ENCODE measurements at places on chromosomes 2 and 18.

DNA sequence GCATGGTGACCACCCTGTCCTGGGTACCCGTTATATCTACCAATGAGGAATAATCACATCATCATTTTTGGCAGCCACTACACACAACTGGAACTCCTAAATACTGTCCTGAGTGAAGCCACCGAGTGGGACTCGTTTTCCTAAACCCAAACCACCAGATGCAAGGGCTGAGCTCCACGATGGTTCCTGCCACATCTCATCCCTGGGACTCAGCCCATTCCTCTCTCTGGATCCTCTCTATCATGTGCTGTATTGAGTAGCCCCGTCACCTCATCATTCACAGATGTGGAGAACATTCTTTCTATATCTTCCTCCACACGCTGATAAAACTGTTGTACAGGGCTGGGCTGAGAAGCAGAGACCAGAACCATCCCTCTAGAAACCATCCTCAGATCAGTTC is 79.4 kb upstream of the SMAD7 start:
- no peak overlapping the region for H3K27ac ChIP-seq
- no peaks in the 10 kb centered on the region for H3K36me3 ChIP-seq
- no peaks in the 10 kb centered on the region for H3K4me1 ChIP-seq
- no peaks in the 10 kb centered on the region for H3K27me3 ChIP-seq
- no peak for DNase-seq
- no peak overlapping the region for H3K4me3 ChIP-seq

- H3K27ac ChIP-seq: no peak overlapping the region
- H3K4me3 ChIP-seq: no peak overlapping the region
- H3K36me3 ChIP-seq: no peaks in the 10 kb centered on the region
- H3K27me3 ChIP-seq: no peaks in the 10 kb centered on the region
- DNase-seq: no peak
These were observed 40.5 kb downstream of the CROCC2 start for GRCh38 chr2:240946654-240947053.

- no peaks in the 10 kb centered on the region for H3K27me3 ChIP-seq
- H3K27ac ChIP-seq: no peak overlapping the region
- no peak overlapping the region for H3K4me3 ChIP-seq
- no peaks in the 10 kb centered on the region for H3K36me3 ChIP-seq
- peaks cover 4% of the 10 kb centered on the region for H3K4me1 ChIP-seq
These were observed 153.7 kb downstream of the DDX1 start for GRCh38 chr2:15745350-15745749.

DNA sequence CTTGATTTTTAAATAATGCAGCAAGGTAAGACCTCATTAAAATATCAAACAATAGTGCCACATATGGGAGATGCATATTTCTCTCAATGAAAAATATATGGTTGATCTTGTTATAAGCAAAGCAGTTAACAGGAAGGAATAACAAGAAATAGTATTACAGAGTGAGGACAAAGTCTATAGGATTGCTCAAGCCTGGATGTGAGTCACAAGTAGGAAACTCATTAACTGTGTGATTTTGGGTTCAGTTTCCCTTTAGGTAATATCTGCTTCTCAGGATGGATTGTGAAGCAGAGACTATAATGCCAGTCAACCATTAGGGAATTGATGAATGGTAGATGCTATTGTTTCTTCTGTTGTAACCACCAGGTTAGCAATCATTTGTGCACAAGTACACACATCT is 42.9 kb upstream of the SPHKAP start:
- H3K27ac ChIP-seq: no peak overlapping the region
- H3K4me3 ChIP-seq: no peak overlapping the region
- no peaks in the 10 kb centered on the region for H3K27me3 ChIP-seq
- no peak for DNase-seq
- H3K36me3 ChIP-seq: no peaks in the 10 kb centered on the region
- H3K4me1 ChIP-seq: no peaks in the 10 kb centered on the region

GRCh38 chr2:203761121-203761520 is 54.7 kb downstream of the CD28 start:
- H3K36me3 ChIP-seq: no peaks in the 10 kb centered on the region
- no peak overlapping the region for H3K27ac ChIP-seq
- no peaks in the 10 kb centered on the region for H3K4me1 ChIP-seq
- no peak for DNase-seq

DNA sequence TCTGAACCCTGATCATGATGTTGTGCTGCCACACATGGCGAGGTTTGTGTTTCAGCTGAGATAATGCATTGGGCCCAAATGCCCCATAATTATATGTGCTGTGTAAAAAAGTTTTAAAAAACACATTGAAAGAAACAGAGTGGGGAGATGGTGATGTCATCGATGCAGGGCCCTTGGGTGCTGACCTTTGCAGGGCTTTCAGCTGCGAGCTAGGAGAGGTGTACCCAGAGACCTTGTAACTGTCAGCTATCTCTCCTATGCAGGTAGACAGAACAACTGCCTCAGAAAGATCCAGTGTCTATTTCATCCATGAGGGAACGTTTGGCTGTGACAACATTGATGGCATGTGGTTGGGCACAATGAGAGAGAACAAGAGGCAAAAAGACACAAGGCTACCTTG is 286.9 kb upstream of the CELF4 start:
- no peak overlapping the region for H3K4me3 ChIP-seq
- H3K27me3 ChIP-seq: no peaks in the 10 kb centered on the region
- H3K27ac ChIP-seq: no peak overlapping the region
- no peak for DNase-seq

- no peaks in the 10 kb centered on the region for H3K36me3 ChIP-seq
- H3K27me3 ChIP-seq: no peaks in the 10 kb centered on the region
- no peak for DNase-seq
- H3K27ac ChIP-seq: no peak overlapping the region
- H3K4me1 ChIP-seq: no peaks in the 10 kb centered on the region
These were observed 57.8 kb downstream of the PARD6G start for GRCh38 chr18:80189531-80189865.

- H3K4me3 ChIP-seq: no peak overlapping the region
- H3K36me3 ChIP-seq: no peaks in the 10 kb centered on the region
- H3K4me1 ChIP-seq: peaks cover 4% of the 10 kb centered on the region
- H3K27ac ChIP-seq: no peak overlapping the region
- DNase-seq: no peak
These were observed 92.6 kb downstream of the ITGB1BP1 start for GRCh38 chr2:9330612-9331270.

- H3K4me3 ChIP-seq: no peak overlapping the region
- no peaks in the 10 kb centered on the region for H3K4me1 ChIP-seq
- no peaks in the 10 kb centered on the region for H3K27me3 ChIP-seq
- DNase-seq: no peak
These were observed 113.6 kb upstream of the ATP8B1 start for GRCh38 chr18:57916684-57917083.

GRCh38 chr2:204027091-204027490 is 90.5 kb downstream of the ICOS start:
- H3K36me3 ChIP-seq: no peaks in the 10 kb centered on the region
- peaks cover 4% of the 10 kb centered on the region for H3K4me1 ChIP-seq
- no peaks in the 10 kb centered on the region for H3K27me3 ChIP-seq
- H3K4me3 ChIP-seq: no peak overlapping the region
- H3K27ac ChIP-seq: no peak overlapping the region

DNA sequence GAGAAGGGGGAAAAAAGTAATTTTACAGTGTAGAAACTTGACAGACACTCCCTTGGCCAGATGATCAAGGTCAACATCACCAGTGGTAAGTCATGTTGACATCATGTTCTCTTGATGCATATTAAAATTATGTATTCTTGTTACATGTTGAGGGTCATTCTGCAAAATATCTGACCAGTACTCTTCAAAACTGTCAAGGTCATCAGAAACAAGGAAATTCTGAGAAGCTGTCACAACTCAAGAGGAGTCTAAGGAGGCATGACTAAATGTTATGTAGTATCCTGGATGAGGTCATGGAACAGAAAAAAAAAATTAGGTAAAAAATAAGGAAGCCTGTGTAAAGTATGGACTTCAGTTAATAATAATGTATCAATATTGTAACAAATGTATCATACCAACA is 6.3 kb downstream of the SGPP2 start:
- H3K27ac ChIP-seq: no peak overlapping the region
- DNase-seq: no peak
- peaks cover 21% of the 10 kb centered on the region for H3K27me3 ChIP-seq

- H3K36me3 ChIP-seq: no peaks in the 10 kb centered on the region
- no peaks in the 10 kb centered on the region for H3K4me1 ChIP-seq
- DNase-seq: peak; percentile 15
- no peak overlapping the region for H3K4me3 ChIP-seq
- H3K27ac ChIP-seq: no peak overlapping the region
These were observed 198.6 kb downstream of the MEMO1 start for GRCh38 chr2:31812051-31812798.

GRCh38 chr2:134491771-134492441 is 226.9 kb downstream of the TMEM163 start:
- H3K27ac ChIP-seq: no peak overlapping the region
- no peaks in the 10 kb centered on the region for H3K27me3 ChIP-seq
- DNase-seq: peak; percentile 46
- no peak overlapping the region for H3K4me3 ChIP-seq

DNA sequence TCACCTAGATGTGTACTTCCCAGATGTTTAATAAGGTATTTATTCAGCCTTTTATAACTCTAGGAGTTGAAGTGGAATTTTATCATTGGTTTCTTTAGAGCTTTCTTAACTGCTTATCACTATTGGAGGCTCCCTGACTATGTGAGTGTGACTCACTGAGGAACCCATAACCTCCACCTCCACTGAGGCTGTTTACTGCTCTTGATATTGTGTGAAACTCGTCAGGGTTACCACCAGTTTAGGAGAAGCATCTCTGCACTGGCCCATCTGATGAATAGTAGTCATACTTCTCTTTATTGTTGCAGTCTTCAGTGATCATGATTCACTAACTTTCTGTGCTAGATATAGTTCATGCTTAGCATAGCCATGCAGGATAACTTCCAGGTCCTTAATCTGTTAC is 79.6 kb upstream of the UBXN4 start:
- no peaks in the 10 kb centered on the region for H3K36me3 ChIP-seq

- H3K4me3 ChIP-seq: no peak overlapping the region
- no peaks in the 10 kb centered on the region for H3K27me3 ChIP-seq
- peaks cover 7% of the 10 kb centered on the region for H3K4me1 ChIP-seq
- DNase-seq: peak; percentile 29
- H3K36me3 ChIP-seq: peaks cover 4% of the 10 kb centered on the region
These were observed 4.0 kb downstream of the CCT7 start for GRCh38 chr2:73238149-73238548.

- H3K36me3 ChIP-seq: no peaks in the 10 kb centered on the region
- H3K27me3 ChIP-seq: no peaks in the 10 kb centered on the region
- no peak overlapping the region for H3K27ac ChIP-seq
These were observed 170.3 kb upstream of the VRK2 start for GRCh38 chr2:57876313-57876712.

DNA sequence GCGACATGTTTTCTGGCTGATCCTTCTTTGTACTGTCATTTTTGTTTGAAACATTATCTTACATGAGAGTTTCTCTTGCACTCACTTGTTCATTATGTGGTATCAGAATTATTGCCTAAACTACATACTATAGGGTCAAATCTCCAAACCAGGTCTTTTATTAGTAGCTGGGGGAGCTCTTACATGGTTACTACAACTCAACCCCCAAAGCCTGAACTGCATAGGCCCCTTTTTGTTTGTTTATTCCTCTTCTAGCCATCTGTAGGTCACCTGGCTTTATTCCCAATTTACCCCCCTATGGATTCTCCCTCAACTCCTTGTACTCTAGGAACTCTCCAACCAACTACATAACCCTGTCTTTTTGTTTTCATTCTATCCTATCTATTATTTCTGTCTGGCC is 46.7 kb downstream of the PUM2 start:
- H3K27ac ChIP-seq: no peak overlapping the region
- H3K4me3 ChIP-seq: no peak overlapping the region
- H3K36me3 ChIP-seq: peaks cover 2% of the 10 kb centered on the region
- H3K4me1 ChIP-seq: peaks cover 2% of the 10 kb centered on the region
- H3K27me3 ChIP-seq: no peaks in the 10 kb centered on the region

DNA sequence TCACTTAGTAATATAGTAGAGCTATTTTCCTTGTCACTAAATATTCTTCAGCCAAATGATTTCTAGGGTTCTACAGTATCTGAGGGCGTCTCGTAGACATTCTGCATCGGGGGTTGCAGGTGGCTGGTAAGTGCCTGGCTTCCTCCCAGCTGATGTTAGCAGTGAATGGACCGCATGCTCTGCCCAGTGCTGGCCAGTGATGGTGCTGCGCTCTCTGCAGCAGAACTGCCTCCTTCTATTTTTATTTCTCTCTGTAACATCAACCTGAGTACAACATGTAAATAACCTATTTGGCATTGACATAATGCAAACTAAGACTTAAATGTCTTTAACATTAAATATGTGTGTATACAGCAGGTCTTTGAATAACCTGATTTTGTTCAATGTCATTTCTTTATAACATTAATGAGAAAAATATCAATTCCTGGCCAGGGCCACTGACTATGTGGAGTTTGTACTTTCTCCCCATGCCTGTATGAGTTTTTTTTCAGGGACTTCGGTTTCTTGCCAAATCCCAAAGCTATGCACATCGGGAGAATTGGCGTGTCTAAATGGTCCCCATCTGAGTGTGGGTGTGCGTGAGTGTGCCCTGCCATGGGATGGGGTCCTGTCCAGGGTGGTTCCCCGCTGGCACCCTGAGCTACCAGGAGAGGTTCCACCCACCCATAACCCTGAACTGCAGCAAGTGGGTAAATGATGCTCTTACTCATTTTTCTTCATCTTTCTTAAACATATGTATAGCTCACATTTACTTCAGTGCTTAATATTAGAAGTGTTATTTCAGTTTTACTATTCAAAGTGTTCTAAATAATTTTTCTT is 278.2 kb upstream of the EPAS1 start:
- no peak overlapping the region for H3K4me3 ChIP-seq
- no peak overlapping the region for H3K27ac ChIP-seq
- peaks cover 12% of the 10 kb centered on the region for H3K4me1 ChIP-seq
- no peaks in the 10 kb centered on the region for H3K27me3 ChIP-seq

- no peak overlapping the region for H3K27ac ChIP-seq
- H3K36me3 ChIP-seq: no peaks in the 10 kb centered on the region
- H3K4me1 ChIP-seq: no peaks in the 10 kb centered on the region
These were observed 10.0 kb upstream of the STARD7 start for GRCh38 chr2:96218508-96219131.

- no peaks in the 10 kb centered on the region for H3K4me1 ChIP-seq
- H3K27me3 ChIP-seq: no peaks in the 10 kb centered on the region
- no peaks in the 10 kb centered on the region for H3K36me3 ChIP-seq
These were observed 42.6 kb downstream of the CMPK2 start for GRCh38 chr2:6823111-6823510.

- H3K36me3 ChIP-seq: no peaks in the 10 kb centered on the region
- H3K27me3 ChIP-seq: no peaks in the 10 kb centered on the region
- no peak overlapping the region for H3K27ac ChIP-seq
- H3K4me1 ChIP-seq: no peaks in the 10 kb centered on the region
- DNase-seq: no peak
These were observed 53.1 kb upstream of the ATP5MC3 start for GRCh38 chr2:175234650-175235049.

DNA sequence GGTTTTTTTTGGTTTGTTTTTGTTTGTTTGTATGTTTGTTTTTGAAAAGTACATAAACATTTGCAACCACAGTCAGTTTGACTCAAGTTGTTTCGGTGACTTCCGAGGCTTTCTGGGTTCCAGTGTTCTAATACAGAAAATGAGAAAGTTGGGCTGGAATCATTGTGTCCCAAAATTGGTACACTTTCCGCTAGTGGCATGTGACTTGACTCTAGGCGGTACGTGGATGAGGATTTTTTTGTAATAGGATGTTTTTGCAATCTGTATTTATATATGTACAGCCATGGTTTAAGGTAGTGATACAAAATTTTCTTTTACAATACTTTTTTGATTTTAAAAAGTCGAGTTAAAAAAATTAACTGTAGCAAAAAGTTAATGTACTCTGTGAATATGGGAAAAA is 1.7 kb downstream of the MFF start:
- DNase-seq: no peak
- no peaks in the 10 kb centered on the region for H3K27me3 ChIP-seq
- no peaks in the 10 kb centered on the region for H3K4me1 ChIP-seq
- no peak overlapping the region for H3K27ac ChIP-seq

- peaks cover 12% of the 10 kb centered on the region for H3K27me3 ChIP-seq
- H3K4me3 ChIP-seq: no peak overlapping the region
- no peaks in the 10 kb centered on the region for H3K36me3 ChIP-seq
- no peak overlapping the region for H3K27ac ChIP-seq
These were observed 175.5 kb downstream of the AGAP1 start for GRCh38 chr2:235669269-235669831.
